ENCODE measurements at places on chromosomes 11 and 22.

GRCh38 chr11:92867913-92868619, 101.4 kb upstream of the MTNR1B start:
- DNase-seq = peak; percentile 76

GRCh38 chr11:67398661-67399563, 2.7 kb downstream of the PPP1CA start:
- no peak for DNase-seq

DNA sequence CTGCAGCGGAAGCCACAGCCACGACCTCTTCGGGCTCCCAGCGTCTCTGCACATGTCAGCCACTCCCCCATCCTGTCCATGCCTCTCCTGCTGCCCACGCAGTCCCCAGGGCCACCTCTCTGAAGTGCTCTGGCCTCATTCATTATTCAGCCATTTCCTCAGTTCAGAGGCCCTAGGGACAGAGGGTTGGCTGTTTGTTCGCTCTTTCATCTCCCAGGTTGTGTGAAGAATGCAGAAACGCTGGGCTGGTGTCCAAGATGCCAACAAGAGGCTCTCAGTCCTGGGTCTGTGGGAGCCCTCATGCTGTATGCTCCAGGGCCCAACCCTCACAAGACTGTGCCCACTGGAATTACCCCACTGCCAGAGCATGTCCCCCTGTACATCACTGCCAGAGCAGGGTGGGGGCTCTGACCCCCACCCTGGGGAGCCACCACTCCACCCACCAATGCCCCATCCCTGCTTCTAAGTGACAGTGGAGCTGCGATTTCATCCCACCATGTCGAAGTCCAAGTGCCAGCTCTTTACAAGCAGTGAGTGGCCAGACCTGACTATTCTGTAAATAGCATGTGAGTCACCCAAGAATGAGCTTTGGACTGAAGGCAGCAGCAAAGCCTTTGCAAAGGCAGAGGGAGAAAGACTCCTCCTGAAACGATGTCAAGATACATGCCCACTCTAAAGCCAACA, 209.6 kb downstream of the BUD13 start:
- DNase-seq = no peak

DNA sequence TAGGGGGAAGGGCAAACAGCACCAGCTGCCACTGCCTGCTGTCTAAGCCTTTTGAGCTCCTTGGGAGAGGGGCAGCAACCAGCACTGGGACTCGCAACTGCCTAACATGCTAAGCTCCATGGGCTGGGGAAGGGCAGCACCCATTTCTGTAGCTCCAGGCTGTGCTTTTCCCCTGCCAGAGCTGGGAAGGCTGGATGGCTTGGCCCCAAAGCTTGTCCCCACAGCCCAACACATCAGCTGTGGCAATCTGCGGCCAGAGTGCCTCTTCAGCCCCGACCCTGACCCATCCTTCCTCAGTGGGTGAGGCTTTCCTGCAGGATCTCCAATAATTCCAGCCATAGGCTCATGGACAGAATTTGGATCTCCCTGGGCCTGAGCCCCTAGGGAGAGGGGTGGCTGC, 551.3 kb downstream of the TMEM135 start:
- no peak for DNase-seq

- no peak for DNase-seq
Observed at GRCh38 chr22:18024956-18025720, 777 bp upstream of the MICAL3 start.

- DNase-seq = peak; percentile 55
Observed at GRCh38 chr11:85114786-85115185, 512.4 kb downstream of the DLG2 start.

DNA sequence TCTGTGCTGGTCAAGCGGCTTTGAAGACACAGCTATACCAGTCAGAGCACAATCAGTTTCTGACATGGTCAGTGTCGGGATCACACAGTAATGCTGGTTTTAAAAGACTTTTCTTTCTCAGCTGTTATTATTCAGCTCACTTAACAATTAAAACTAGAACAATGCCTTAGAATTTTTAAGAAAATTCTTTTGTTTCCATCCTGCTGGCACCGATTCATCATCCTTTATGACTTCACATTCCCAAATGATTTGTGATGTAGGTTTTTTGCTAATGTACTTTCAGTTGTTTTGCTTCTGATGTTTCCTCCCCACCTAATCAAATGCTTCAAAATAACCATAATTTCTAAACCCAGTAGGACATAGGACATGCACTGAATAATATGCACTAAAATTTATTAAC, 34.5 kb upstream of the OLFML1 start:
- DNase-seq = no peak

DNA sequence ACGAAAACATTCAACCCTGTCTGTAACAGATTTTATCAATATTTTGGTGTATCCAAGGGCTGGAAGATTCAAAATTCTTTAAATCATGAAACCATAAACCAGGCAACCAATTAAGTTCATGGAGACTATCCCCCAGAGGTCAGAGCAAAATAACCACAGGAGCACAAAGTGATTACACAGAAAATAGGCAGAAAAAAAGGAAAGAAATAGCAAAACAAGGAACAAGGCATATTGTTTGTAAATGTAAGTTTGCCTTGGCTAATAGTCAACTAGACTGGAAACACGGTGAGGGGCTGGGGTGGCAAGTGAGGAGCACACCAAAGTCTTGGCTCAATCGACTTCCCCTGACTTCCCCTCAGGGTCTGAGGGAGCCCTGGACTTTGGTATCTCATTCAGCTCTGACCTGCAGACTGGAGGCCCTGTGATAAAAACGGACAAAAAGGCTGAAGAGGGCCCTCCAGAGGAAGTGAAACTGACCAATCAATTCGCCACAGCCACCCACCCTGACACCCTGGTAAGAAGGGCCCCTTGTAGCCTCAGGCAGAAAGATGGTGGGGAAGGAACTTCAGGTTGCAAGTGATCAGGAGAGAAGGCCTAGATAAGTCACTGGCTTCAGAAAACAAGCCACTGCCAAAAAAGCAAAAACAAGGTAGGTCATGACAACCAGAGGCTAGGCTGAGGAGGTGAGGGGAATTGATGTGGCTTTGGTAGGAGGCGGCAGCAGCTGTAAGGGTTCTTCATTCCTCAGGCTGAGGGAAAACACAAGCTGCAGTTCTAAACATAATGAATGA, 1.8 kb downstream of the SIK3 start:
- no peak for DNase-seq

DNA sequence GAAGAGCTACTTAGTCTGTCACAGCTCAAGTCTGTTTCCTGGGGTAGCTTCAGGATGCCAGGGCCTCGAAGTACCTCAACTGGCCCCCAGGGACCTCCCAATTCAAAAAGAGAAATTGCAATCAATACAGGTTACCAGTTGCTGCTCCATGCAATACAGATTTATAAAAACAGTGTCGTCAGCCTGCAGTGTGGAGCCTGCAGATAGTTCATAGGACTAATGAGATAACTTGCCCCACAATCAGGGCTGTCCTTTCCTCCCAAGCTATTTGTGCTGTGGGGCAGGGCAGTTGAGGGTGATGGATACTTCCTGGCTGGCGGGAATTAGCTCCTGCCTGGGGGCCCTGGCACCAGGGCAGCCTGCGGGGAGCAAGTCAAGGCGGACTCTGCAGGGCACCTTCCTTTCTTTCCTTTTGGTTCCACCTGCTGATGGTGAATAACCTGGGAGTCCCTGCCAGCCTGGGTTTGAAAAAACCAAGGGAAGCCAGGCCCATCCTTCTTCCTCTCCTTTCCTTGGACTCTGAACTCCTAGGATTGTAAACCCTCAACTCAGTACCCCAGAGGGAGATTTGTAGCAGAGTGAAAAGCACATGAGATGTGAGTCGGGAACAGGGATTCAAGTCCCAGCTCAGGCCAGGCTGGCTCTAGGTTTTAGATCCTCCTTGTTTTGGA, 216.6 kb downstream of the CEP164 start:
- DNase-seq = no peak

DNA sequence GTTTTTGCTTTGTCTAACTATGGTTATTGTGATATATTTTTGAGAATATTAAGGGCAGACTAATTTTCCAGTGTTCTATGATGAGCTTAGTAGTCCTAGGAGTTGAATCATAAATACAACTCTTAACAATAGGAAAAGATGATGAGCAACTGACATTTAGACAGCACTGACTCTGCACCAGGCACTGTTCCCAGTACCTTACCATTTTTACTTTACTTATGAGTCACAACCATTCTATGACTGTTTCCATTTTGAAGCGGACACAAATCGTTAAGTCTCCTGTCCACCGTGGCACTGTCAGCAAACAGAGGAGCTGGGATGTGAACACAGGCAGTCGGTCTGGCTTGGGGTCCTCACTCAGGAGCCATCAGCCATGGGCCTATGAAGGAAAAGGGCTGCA, 3.4 kb upstream of the SCGB2A2 start:
- peak; percentile 27 for DNase-seq

- DNase-seq = no peak
Observed at GRCh38 chr22:49196046-49196511, 631.6 kb downstream of the BRD1 start.

GRCh38 chr11:8096575-8096974, 15.6 kb downstream of the TUB start:
- DNase-seq = no peak

- DNase-seq = no peak
Observed at GRCh38 chr22:35383679-35384071, 2.8 kb downstream of the HMOX1 start.

DNA sequence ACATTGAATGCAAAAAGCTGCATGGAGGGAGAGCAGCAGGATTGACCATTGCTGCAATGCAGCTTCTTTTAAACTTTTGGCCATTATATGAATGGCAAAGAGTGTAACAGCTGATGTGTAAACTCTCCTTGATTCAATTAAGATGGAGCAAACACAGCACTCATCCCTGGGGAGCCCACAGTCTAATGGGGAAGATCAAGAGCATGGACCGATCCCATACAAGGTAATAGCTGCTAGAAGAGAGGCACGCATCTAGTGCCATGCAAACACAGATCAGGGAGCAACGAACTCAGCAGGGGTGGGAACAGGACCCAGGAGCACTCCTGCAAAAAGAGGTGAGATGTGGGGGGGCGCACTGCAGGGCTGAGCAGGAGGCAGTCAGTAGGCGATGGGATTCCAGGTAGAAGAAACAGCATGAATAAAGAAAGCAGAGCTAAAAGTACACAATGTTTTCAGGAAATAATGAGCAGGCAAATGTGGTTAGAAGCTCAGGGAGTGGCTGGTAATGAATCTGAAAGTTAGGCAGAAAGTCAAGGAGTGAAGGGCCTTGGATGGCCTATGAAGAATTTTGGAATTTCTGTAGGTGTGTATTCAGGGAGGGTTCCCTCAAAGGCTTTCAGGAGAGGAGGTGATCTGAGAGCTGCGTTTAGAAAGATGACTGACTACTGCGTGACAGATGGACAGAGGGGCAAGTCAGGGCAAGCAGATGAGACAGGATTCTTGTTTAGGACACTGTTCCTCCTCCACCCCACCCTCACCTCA, 17.2 kb upstream of the BMAL1 start:
- peak; percentile 97 for DNase-seq

DNA sequence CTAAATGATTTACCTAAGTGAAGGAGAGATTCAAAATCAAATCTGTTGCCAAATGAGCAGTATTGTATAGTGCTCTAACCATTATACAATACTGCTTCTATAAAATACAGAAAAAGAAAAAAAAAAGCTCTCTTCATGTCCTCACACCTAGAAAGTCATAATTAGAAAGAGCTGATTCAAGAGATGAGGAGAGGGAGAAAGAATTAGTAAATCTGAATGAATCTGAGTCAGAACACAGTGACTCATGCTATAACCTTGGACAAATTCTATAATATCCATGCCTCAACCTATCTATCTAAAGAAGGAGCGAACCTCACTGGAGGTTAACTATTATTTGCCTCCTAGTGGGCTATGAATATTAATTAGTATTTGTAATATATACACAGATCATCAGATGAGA, 29.4 kb downstream of the AMBRA1 start:
- DNase-seq = peak; percentile 54

- no peak for DNase-seq
Observed at GRCh38 chr11:75524665-75525432, 892 bp downstream of the GDPD5 start.

DNA sequence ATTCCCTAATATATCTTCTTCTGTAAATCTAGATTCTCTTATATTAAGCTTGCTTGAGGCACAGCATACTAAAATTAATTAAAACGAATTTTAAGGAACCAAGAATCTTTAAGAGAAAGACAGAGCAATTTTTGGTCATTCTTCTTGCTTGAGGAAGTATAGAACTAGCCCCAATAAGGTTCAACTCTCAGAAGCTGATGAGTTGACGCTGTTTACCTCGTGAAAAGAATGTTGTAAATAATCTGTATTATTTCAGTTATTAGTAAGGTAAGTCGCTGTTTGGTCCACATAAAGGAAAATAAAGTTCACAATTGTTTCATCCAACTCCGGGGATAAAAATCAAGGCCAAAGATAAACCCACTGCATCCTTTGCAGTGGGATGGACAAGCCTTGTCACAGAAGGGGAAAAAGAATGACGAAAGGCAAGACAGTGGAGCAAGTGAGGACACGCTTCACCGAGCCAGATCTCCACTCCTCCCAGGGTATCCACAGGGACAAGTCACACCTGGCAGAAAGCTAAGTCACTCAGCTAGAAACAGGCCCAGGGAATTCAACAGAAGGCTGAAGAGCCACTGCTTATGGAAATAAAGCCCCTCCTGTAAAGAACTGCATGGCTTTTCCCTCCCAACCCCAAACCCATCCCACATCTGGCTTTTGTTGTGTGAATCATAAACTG, 752 bp downstream of the POU2AF1 start:
- DNase-seq = peak; percentile 39

DNA sequence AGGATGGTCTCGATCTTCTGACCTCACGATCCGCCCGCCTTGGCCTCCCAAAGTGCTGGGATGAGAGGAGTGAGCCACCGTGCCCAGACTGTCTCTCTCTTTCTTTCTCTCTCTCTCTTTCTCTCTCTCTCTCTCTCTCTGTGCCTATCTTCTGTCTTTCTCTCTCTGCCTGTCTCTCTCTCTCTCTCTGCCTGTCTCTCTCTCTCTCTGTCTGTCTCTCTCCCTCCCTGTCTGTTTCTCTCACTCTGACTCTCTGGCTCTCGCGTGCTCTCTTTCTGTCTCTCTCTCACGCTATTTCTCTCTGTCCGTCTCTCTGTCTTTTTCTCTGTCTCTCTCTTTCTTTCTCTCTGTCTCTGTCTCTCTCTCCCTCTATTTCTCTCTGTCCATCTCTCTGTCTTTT, 3911.2 kb upstream of the OR11H1 start:
- no peak for DNase-seq
